ENCODE measurements at places on chromosomes 5 and 9. TPM values are rescaled to one million over a fixed set of nuclear protein-coding genes. Genes with fewer than 3 reads are reported as not detected.

DNA sequence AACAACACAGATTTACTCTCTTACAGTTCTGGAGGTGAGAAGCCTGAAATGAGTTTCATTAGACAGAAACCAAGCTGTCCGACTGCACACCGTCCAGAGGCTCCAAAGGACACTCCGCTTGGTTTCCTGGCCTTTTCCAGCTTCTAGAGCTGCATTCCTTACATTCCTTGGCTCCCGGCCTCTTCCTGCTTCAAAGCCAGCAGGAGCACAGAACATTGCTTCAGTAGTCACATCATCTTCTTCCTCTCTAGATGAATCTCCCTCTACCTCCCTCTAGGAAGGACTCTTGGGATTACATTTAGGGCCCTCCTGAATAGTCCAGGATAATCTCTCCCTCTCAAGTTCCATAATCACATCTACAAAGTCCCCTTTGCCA is 213.3 kb downstream of the CDK5RAP2 start:
- no peak for DNase-seq

GRCh38 chr9:10274988-10275387 is 337.8 kb downstream of the PTPRD start:
- no peak for DNase-seq

Gene COL5A1
- 6.0 TPM for total RNA-seq

GRCh38 chr9:23120630-23121029 is 674.0 kb downstream of the DMRTA1 start:
- DNase-seq = no peak

DNA sequence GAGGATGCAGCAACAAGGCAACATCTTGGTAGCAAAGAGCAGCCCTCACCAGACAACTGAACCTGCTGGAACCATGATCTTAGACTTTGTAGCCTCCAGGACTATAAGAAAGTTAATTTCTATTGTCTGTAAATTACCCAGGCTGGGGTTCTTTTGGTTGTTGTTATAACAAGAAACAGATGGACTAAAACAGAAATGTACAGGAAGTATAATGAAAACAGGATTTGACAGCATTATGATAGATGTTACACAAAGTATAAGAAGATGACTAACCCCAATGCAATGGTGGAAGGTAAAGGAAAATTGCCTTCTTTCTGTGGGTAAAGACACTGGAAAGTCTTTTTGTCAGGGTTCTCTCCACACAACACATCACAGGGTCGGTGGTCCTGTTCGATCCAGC is 204.2 kb downstream of the SGCD start:
- DNase-seq = no peak

Gene ADCY2
- 2.7 TPM for total RNA-seq

- DNase-seq = no peak
Observed at GRCh38 chr5:160744268-160745101, 107.5 kb downstream of the ATP10B start.

- no peak for DNase-seq
Observed at GRCh38 chr5:82694711-82695285, 382.4 kb downstream of the TMEM167A start.

DNA sequence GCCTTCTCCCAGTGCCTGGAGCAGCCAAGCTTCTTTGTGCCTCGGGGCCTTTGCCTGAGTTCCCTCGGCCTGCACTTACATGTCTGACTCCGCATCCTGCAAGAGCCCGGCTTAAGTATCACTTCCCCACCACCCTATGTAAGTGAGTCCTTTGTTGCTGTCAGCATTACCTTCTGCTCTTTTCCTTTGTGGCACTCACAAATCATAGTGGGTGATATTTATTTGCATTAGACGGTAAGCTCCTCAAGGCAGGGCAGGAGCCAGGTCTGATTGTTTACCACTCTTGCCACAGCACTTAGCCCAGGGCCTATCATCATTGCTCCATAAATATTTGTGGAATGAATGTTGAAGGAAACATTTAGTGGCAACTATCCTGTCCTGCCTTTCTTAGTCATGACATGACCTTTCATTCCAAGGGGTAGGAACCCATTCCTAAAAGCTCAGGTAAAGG is 4.8 kb downstream of the GM2A start:
- no peak for DNase-seq

Gene NOL8
- 52.3 TPM for total RNA-seq

GRCh38 chr9:133855802-133856521 is 117.8 kb upstream of the SARDH start:
- no peak for DNase-seq

Gene HACD4
- 3.8 TPM for total RNA-seq

GRCh38 chr5:124847907-124848306 is 101.5 kb upstream of the ZNF608 start:
- DNase-seq = no peak

- no peak for DNase-seq
Observed at GRCh38 chr5:313806-314376, 7.6 kb upstream of the AHRR start.

DNA sequence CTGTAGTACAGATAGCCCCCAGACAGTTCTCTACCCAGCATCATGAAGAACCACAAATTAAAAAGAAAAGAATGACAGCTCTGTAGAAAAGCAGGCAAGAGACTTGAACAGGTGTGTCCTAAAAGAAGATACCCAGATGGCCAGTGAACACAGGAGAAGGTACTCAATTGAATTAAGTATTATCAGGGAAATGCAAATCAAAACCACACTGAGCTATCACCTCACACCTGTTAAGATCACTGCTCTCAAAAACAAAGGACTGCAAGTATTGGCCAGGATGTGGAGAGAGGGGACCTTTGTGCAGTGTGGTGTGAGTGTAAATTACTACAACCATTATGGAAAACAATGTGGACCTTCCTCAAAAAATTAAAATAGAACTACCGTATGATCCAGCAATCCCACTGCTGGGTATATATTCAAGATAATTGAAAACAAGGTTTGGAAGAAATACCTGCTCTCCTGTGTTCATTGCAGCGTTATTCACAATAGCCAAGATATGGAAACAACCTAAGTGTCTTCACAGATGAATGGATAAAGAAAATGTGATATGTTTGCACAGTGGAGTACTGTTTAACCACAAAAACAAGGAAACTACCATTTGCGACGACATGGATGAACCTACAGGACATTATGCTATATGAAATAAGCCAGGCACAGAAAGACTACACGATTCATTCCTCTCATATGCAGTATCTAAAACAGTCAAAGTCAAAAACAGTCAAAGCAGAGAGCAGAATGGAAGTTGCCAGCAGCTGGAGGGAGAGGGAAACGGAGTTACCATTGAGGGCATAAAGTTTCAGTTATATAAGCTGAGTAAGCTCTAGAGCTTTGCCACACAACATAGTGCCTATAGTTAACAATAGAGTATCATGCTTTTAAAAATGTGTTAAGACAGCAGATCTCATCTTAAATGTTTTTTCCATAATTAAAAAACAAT is 102.6 kb downstream of the WNK2 start:
- DNase-seq = no peak

- no peak for DNase-seq
Observed at GRCh38 chr9:81597419-81598122, 91.8 kb downstream of the TLE1 start.

DNA sequence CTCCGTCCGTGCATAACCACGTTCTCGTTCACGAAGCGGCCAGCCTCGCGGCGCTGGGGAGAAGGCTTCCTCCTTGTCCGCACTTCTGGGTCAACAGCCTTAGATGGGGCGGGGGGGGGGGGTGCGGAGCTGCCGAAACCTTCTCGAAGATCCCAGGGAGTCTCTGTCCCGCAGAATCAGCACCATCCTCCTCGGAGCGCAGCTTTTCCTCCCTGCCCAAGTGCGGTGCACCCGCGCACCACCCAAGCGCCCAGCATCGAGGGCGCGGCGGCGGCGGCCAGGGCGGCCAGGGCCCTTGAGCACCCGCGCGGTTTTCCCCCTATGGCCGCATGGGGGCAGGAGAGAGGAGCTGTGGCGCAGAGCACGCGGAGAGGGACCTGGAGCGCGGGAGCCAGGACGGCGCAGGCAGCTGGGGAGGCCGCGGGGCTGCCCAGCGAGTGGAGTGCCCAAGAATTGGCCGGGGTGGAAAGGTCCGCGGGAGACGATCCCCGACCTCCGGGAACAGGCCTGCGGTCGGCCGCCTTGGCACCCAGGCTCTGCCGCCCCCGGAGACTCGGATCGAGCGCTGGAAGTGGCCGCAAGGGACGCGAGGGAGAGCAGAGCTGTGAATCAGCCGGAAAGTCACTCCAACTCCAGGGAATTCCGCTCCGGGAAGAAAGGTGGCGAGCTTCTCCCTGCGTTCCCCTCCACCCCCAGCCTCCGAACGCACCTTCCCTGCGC is 43.1 kb downstream of the TMEM174 start:
- DNase-seq = no peak

Gene SLC36A3
- total RNA-seq = not detected

Gene CYSRT1
- total RNA-seq = 185 TPM

- DNase-seq = no peak
Observed at GRCh38 chr5:135341016-135341666, 57.9 kb downstream of the MACROH2A1 start.

Gene SCGB3A2
- total RNA-seq = not detected

Gene NTNG2
- total RNA-seq = 0.22 TPM

DNA sequence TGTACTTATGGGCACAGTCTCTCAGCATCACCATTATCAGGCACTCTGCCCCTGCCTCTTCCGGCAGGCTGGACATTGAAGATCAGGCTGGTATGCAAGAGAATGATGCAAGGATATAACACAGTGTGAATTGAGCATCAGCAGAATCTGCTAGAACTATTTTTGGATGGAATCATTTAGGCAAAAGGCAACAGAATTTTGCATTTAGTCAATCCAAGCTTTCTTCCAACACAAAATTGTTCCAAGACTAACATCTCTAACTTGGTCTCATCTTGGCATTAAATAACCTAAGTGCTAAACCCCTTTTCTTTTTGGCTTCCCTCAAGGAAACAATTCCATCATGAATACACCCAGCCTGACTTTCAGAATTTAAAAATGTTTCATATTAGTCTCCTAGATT is 339.9 kb downstream of the PRELID2 start:
- DNase-seq = no peak

Gene TERT
- total RNA-seq = 0.19 TPM

Gene TRMT10B
- total RNA-seq = 2.6 TPM

DNA sequence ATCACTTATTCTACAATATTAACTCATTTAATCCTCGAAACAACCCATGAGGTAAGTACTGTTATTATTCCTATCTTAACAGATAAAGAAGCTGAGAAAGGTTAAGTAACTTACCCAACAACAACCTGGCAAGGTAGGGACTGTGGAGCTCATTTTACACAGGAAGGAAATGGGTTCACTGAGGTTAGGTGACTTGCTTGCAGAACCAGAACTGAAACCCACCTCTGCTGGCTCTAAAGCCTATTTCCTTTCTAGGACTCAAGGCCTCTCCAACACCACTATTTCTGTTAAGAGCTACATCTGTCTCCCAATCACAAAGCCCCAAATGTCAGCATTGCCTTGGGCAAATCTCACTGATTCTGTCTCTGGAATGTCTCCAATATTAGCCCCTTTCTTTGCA is 38.9 kb upstream of the IFNK start:
- no peak for DNase-seq

DNA sequence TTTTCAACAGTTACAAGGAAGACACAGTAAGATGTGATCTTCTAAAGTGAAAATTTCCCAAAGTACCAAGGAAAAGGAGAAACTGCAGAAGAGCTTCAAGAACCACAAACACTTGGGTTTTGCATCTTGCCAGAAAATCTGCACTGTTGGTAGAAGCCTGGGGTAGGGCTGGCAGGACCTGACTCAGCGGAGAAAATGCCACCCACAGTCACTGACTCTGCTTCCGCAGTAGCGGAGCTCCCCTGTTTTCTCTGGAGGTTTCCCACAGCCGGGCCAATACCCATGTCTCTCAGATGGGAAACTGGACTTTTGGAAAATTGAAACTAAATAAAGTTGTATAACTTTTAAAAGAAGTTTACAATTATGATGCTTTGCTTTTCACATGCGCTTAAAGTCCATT is 104.2 kb downstream of the MEF2C start:
- no peak for DNase-seq

DNA sequence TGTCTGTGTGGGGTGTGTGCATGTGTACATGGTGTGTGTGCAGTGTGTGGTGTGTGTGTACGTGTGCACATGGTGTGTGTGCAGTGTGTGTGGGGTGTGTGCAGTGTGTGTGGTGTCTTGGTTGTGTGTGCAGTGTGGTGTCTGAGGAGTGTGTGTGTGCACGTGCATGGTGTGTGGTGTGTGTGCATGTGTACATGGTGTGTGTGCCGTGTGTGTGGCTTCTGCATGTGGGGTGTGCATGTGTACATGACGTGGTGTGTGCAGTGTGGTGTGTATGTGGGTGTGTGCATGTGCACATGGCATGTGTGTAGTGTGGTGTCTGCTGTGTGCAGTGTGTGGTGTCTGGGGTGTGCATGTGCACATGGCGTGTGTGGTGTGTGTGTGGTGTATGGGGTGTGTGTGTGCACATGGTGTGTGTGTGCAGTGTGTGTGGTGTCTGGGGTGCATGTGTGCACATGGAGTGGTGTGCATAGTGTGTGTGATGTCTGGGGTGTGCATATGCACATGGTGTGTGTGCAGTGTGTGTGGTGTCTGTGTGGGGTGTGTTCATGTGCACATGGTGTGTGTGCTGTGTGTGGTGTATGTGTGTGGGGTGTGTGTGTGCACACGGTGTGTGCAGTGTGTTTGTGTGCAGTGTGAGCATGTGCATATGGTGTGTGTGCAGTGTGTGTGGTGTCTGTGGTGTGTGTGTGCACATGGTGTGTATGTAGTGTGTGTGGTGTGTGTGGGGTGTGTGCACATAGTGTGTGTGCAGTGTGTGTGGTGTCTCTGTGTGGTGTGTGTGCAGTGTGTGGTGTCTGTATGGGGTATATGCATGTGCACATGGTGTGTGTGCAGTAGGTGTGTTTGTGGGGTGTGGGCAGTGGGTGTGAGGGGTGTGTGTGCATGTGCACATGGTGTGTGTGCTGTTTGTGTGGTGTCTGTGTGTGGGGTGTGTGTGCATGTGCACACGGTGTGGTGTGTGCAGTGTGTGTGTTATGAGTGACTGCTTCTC is 40.6 kb upstream of the ZNG1F start:
- no peak for DNase-seq

Gene SPATA31D4
- total RNA-seq = not detected

Gene ZDHHC11B
- 2.2 TPM for total RNA-seq

Gene LHFPL2
- 11.1 TPM for total RNA-seq

Gene NUTM2F
- not detected for total RNA-seq

Data from esophagus squamous epithelium (tissue), 5 donors.